ENCODE measurements at places on chromosomes 5 and 9.

- DNase-seq: no peak
Observed at GRCh38 chr9:124197177-124198095, 60.3 kb upstream of the NEK6 start.

DNA sequence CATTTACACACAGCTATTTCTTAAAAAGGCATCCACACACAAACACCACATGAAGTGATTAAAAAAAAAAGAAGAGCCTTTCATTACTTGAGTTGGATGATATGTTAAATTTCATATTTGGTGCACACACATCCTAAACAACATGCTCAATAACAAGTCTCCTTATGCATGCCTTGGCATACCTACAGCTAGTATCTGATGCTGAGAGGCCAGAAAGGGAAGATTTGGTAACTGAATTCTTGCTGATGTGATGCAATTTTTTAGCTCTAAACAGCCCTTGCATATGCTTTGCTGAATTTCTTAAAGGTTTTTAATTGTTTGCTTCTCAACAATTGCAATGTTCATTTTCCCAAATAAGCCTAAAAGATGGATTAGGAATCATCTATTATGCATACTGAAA, 338.8 kb downstream of the ARL15 start:
- no peak for DNase-seq

DNA sequence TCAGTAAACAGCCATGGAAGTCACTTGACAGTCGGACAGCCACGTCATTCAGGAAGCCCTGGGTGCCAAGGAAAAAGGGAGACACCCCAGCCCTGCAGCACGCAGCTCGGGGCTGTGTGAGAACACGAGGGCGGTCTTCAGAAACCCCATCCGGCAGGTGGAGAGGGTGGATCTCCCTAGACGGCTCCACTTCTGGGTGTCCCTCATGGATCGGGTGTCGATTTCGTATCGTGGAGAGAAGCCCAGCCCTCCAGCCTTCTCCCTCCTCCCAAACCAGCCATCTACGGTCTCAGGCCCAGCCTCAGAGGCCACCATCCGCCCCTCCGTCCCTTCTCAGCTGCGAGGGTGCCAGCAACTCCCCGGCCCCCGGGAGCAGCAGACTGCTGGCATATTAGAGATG, 65.5 kb upstream of the BARHL1 start:
- DNase-seq: no peak

DNA sequence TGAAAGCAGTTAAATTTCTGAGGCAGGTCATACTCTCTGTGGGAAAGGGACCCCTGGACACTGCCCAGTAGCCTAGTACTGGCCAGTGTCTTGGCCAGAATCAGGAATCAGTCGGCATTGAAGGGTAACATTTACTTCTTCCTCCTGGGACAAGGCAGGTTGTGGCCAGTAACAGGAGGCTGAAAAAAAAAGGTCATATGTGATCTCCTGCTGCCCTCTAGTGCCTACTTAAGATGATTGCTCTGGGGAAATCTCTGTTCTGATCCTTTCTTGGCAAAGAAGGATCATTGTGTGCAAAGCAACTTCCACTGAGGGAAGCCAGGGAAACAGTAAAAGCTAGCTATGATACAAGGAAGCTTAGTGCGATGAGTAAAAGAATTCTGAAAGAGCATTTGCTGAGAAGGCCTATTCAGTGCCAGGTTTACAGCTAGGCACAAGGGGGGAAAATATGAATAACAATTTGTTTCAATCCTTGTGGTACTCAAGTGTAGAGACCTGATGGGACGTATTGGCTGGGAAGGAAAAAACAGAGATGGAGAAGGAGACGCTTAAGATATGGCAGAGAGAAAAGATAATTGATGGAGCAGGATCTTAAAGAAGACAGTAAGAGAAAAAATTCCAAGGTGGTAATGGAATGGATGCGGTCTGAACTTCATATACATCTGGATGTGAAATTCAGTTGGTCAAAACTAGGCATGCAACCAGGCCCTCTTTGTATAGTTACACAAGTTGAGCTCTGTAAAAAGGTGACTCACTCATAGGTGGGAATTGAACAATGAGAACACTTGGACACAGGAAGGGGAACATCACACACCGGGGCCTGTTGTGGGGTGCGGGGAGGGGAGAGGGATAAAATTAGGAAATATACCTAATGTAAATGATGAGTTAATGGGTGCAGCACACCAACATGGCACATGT, 25.8 kb upstream of the TRIM32 start:
- DNase-seq: no peak

DNA sequence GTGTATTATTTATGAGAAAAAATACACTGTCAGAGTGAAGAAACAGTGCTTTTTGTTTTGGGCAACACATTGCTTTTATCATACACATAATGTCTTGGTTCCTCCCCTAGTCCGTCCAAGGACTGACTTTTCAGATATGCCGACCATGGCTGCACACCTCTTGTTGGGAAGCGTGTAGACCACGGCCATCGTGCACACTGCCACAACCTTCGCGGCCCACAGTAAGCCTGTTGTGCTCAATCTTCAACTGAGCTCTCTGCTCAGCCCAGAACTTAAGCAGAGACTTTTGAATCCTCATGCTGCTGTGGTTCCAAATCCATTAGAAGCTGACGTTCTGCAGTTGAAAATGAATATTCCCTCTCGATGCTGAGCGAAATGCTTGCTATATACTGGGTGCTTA, 157.6 kb upstream of the IRX2 start:
- DNase-seq: no peak

DNA sequence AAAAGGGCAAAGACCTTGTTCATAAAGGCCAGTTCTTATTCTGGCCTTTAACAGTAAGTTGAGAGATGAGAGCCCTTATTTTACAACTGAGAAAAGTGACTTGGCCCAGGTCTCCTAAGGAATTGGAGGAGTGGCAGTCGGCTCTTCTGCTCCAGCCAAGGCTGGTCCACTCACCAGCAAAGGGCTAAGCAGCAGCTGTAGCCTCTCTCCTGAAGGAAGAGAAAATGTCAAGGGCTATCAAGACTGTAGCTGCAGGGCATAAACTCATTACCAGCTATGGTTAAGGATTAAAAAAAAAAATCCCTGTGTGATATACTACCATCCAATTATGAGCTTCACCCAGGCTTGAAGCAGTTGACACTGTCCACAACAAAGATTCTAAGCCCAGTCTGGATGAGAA, 138.6 kb upstream of the RAD23B start:
- DNase-seq: no peak

- no peak for DNase-seq
Observed at GRCh38 chr5:74196233-74196632, 444.3 kb downstream of the ENC1 start.

- DNase-seq: no peak
Observed at GRCh38 chr5:133049726-133050048, 2.1 kb upstream of the HSPA4 start.

- no peak for DNase-seq
Observed at GRCh38 chr5:139076111-139076510, 122.1 kb downstream of the SIL1 start.

DNA sequence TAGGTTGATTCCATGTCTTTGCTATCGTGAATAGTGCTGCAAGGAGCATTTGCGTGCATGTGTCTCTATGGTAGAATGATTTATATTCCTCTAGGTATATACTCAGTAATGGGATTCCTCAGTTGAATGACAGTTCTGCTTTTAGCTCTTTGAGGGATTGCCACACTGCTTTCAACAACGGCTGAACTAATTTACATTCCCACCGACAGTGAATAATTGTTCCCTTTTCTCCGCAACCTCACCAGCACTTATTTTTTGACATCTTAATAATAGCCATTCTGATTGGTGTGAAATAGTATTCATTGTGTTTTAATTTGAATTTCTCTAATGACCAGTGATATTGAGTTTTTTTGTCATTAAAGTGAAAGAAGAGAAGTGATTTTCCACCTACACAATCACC, 18.5 kb downstream of the IFNA5 start:
- no peak for DNase-seq

- no peak for DNase-seq
Observed at GRCh38 chr9:82254646-82255367, 266.2 kb downstream of the SPATA31D1 start.

DNA sequence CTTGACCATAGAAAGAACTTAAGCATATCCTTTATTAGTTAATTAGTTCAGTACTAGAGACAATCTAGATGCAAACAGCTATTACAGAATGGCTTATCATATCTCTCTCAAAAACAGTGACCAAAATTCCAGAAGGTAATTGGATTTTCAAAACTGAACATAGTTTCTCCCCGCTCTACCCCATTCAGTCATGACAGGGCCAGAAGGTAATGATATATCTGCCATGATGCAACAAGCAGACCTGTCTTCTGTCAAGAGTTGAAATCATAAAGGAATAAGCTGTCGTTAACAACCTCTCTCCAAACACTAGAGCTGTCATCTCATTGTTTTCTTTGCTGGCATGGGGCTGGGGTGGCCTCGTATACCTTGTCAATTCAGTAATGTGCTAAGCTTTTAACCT, 200.5 kb upstream of the POU5F2 start:
- no peak for DNase-seq

DNA sequence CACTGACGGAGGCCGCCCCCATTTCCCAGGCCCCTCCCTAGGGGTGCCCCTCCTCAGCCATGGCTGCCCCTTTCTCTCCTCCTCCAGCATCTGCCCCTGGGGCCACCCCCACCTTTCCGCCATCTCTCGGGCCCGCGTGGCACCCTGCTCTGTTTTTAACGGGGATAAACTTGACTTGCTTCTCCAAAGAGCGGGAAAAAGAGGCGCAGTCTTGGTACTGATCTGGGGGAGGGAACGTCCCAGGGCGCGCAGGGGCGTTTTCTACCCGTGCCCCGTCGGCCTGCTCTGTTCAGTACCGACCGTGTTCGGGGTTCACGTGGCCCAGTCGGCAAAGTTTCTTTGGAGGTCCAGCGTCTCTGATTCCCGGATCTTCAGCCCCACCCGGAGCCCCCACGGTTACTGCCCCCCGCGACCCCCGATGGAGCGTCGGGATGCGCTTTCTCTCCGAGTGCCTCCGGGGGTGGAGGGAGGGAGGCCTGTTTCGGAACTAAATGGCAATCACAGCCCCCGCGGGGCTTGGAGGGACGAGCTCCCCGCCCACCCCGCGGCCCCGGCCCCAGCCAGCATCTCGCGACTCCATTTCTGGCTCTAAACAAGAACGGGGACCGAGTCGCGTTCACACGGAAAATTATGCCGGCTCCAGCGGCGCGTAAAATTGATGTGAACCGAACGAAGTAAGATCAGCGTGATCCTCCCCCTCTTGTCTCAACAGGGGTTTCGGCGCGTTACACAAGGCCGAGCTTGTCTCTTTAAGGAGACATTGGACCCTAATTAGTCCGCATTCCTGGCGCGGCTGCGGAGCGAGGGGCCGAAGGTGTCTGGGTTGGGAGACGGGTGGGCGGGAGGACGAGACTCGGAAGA, 1.1 kb upstream of the TLE4 start:
- peak; percentile 51 for DNase-seq

- no peak for DNase-seq
Observed at GRCh38 chr5:170860818-170861666, 776 bp upstream of the RANBP17 start.
